DND-41 (cell line): ENCODE measurements at places on chromosomes 5 and 9.
A peak's percentile ranks its signal among the peaks of the same experiment; 100 is the strongest.

- DNase-seq, result no peak
Observed at GRCh38 chr9:13181652-13182051, 97.8 kb downstream of the MPDZ start.

GRCh38 chr9:22363421-22363887 lies 83.2 kb upstream of the DMRTA1 start:
- no peak for DNase-seq

DNA sequence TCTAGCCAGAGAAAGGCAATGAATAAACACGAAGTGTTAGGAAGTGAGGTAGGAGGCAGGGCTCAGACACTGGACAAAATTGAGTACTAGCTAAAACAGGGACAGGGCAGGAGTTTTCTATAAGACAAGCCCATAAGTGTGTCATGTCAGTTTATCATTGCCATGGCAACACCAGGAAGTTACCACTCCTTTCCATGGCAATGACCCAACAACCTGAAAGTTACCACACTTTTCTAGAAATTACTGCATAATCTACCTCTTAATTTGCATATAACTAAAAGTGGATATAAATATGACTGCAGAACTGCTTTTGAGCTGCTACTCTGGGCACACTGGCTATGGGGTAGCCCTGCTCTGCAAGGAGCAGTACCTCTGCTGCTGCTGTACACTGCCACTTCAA lies 442.5 kb upstream of the COX7C start:
- no peak for DNase-seq

DNA sequence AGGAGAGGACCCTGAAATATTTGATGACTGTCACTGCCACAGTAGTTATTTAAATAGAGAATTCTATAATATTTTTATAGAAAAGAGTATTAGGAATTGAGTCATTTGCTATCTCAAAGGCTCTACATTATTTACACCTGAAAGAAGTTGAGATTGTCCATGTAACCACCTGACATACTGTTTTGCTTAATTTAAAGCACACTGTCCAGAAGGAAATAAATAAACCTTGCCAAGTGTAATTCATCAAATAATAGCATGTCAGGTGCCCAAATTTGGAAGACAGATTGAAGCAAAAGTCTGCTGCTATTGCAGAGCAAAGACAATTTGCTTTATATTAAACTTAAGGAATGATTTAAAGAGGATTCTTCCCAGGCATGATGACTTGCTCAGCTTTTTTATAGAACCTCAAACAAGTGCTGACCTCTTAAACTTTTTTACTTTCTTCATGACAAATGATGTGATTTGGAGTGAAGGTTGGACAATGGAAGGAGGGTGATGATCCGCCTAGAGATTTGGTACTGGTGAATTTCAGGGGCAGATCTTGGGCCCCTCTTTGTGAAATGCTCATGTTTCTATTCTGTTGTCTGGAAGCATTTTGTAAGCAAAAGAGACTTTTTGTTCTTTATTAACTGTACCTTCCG lies 65.0 kb downstream of the DAPK1 start:
- no peak for DNase-seq

GRCh38 chr9:136855461-136856078 lies 3.4 kb downstream of the MAMDC4 start:
- DNase-seq, result no peak

DNA sequence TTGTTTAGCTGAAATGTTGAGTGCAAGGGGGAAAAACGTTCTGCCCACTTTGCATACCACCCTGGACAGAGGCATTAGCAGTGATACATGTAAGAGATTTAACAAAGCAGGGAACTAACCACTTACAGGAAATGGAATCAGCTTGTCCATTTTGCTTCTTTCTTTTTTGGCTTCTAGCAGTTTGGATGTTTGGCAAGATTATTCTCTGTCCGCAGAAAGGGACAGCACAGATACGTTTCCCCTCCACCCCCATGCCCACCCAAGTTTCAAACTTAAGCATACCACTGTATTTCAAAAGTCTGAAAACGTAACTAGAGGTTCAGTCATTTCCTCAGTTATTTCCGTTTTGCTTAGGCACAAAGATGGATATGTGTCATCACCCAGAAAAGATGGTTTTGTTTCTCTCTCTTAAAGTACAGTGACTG lies 118.4 kb downstream of the GDNF start:
- no peak for DNase-seq

- no peak for DNase-seq
Observed at GRCh38 chr5:51188001-51188591, 195.2 kb upstream of the ISL1 start.

DNA sequence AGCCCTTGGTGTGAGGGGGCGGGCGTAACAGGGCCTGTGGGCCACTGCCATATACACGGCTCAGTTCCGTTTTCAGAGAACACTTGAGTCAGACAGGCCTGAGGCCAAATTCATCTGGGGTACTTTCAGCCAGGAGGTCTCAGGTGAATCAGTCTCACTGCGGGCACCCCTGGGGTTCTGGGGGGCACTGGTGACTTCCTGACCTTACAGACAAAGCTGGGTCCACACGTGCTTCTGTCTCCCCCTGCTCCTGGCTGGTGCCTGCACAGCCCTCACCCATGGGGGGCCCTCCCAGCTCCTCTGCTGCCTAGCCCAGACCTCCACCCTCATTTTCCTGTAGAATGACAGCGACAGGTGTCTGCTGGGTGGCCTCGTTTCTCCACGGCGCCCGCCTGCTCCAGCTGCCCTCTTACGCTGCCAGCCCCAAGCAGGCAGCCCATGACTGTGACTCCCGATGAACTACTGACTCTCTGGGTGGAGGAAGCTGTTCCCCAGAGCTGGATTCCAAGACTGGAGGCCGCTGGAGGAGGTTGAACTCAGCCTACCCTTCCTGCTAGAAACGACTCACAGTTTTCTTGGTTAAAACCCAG lies 374.1 kb upstream of the IRX4 start:
- no peak for DNase-seq

- DNase-seq, result peak; percentile 64
Observed at GRCh38 chr9:93682155-93682968, 106.0 kb downstream of the PHF2 start.

DNA sequence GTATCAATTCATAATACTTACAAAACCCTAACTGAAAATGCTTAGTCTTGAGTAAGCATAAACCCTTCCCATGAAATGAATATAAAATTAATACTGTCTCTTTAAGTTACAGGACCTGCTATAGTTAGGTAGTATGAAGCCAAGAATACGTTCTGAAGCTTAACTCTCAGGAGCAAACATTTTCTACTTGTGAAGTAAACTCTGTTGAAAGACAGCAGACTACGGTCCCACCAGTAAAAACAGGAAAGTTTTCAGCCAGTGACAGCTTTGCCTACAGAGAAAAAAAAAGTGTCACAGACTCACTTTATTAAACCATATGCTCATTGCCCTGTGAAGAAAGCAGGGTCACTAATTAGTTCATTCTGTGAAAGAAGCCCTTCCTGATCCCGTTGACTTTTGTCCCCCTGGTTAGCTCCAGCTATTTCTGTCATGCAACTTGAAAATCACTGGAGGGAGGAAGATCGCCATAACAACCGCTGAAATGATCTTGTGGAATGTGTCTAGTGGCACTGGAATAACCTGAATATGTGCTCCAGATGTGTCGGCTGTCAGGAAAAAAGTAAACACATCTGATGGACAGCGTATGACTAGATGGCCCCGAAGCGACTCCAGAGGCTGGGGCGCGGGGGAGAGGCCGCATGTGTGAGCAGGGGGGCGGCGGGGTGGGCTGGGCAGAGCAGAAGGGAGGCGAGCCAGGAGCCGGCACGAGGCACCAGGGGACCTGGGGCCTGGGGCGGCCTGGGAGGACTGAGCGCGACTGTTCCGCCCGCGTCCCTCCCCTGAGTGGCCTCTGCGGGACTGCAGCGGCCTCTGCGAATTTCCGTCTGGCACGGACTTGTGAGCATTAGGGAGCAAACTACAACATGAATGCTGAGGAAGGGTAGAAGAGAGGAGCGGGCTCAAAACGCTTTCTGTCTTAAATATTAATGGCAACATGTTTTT lies 41.9 kb downstream of the BNC2 start:
- no peak for DNase-seq
